ENCODE measurements at places on chromosomes 5 and 9.

DNA sequence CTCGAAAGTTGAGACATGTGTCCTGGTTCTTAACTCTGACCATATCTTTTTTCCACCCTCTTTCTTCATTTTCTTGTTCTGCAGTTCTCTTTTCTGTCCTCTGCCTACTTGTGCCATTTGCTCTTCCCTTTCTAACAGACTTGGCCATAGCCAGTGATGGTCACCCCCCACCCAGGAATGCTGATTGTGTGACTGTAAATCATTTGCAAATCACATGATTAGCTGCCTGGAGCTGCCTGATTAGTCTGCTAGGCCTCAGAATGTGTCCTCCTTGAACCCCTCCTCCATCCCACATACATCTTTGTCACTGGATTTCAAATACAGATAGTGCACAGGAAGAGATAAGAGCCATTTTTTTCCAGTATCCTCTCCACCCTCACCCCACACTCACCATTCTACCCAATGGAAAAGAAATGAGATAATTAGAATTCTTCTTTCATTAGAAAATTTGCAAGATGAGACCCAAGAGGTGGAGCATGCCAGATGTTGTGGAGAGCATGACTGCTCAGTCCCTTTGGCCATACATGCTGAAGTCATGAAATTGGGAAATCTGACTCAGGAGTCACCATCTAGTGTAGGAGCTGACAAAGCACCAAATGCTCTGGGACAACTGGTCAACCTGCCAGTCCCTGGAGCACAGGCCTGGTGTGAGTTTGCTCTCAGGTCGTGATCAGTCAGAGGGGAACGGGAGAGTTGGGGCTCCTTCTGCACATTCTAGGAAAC lies 538.2 kb downstream of the CCDC171 start:
- DNase-seq = no peak

GRCh38 chr5:5886812-5887486 lies 464.5 kb downstream of the ICE1 start:
- no peak for DNase-seq

- no peak for DNase-seq
Measured at GRCh38 chr5:55141945-55142690, 17.9 kb upstream of the GPX8 start.

GRCh38 chr9:125379208-125379607 lies 117.6 kb downstream of the GAPVD1 start:
- DNase-seq = no peak

- no peak for DNase-seq
Measured at GRCh38 chr9:106829666-106830408, 33.1 kb upstream of the ZNF462 start.

- no peak for DNase-seq
Measured at GRCh38 chr9:85056203-85056572, 386.7 kb downstream of the NTRK2 start.

GRCh38 chr9:108983885-108984284 lies 29.4 kb downstream of the CTNNAL1 start:
- no peak for DNase-seq

GRCh38 chr5:151509231-151509630 lies 61.8 kb downstream of the SLC36A1 start:
- DNase-seq = no peak

DNA sequence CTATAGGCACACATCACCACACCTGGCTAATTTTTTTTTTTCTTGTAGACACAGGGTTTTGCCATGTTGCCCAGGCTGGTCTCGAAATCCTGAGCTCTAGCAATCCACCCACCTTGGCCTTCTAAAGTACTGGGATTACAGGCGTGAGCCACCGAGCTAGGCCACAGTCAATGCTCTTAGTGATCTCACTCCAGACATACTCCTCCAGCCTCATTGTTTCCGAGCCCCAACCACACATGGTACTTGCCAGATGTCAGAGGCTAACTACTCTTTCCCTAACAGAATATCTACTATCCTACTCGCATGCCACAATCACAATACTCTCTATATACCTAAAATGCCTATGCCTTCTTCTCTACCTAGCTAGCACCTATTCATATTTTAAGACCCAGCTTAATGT lies 17.1 kb downstream of the SUSD1 start:
- DNase-seq = no peak

DNA sequence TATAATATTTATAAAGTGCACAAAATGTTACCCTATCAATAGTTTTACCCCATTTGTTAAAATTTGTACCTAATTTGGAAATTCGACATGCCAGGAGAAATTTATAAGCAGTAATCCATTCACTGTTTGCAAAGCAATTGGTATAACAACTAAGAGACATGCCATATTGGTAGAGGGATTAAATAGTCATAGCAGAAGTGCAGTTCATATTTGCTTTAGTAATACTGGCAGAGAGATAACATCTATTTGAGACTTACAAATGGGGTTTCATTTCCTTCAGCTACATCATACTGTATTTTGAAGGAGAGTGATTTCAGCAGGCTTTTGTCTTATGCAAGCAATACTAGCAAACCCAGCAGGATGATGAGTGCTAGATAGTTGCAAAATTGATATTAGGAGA lies 610.4 kb upstream of the CDH10 start:
- DNase-seq = no peak

- DNase-seq = no peak
Measured at GRCh38 chr5:150511578-150512367, 3.8 kb downstream of the NDST1 start.

Data from SIG-M5 (cell line).